ENCODE measurements at places on chromosomes 3 and 15.

DNA sequence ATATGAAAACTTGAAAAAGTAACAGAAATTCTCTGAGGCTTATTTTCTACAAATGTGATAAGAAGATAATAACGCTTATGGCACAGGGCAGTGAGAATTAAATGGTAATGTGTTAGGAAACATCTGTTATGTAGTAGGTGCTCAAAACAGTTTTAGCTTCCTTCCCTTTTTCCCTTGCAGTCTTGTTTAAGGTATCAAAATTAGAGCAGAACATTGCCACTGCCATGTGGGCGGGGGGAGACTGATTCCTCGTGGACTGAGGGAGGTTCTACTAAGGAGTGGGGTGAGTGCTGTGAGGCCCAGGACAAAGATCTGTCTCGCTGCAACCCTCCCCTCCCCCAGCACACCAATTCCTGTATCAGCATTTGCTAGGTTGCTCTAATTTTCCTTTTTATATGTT is 702.4 kb downstream of the TUSC7 start:
- DNase-seq, result no peak

DNA sequence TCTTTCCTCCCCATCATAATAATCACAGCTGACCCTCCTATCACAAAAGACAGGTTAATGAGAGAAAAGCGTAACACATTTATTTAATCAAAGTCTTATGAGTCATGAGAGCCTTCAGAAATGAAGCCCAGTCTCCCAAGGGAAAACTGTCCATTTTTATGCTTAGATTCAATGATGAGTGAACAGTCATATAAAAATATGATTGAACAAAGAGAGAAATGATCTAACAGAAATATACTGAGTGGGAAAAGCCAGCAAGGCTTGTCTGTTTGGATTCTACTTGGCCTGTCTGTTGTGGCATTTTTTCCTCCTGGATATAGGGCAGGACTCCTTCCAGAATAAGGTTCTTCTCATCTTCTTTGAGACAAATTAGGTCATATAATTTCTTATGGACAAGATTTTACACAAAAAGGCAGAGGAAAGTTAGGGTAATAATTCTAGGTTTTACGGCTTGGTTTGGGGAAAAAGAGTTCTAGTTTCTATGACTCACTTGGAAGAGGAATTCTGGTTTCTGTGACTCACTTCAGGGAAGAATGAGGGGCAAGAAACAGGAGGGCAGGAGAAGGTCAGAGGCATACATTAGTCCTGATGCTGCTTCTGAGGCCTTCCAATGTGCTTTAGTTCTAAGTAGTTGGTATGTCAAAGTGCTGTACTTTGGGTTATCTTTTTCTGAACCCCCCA is 534.2 kb downstream of the ZIC1 start:
- no peak for DNase-seq

DNA sequence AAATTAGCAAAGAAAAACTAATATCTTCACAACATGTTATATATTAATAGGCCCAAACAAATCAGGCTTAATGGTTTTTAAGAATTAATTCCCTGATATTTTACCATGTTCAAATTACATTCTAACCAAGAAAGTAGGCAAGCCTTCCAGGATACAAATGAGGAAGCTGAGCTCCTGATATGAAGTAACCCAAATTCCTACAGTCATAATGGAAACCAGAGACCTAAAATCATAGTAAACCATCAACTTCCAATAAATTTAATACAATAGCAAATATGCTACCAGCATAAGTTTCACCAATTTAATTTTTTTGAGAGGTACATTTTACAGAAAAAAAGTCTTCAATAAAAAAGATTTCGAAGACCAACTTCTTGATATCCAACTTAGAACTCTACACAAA is 3.8 kb downstream of the DCBLD2 start:
- no peak for DNase-seq

GRCh38 chr3:46335541-46335940 is 18.4 kb upstream of the CCR2 start:
- no peak for DNase-seq

DNA sequence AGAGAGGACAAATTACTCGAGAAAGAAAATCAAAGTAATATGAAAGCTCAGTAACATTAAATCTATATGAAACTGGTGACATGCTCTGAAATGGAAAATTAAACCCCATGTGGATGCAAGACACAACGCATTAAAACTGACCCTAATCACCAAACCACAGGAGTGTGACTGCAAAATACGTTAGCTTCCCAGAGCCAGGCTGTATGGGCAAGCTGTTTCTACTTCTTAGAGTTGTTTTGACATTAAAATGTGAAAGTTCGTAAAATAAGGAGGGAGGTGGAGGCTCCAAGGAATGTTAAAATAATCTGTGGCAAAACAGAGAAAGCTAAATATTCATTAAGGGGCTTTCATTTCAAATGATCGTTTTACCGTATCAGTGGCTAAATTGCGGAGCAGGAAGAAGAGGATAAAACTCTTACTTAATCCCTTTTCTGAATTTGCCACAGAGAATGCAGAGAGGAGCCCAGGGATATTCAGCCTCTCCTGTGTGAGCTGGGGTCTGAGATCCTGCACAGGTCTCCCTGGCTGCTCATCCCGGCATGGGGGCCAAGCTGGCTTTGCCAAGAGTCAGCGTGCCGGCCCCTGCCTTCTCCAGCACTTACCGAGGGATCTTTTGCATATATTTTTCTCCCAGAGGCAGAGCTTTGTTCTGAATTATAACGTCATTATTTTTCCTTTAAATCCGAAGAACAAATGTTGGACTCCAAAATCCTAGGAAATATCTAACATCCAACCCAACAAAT is 239.8 kb upstream of the THBS1 start:
- DNase-seq, result no peak

GRCh38 chr3:104941785-104942184 is 424.9 kb upstream of the ALCAM start:
- no peak for DNase-seq

- no peak for DNase-seq
Measured at GRCh38 chr15:87752250-87752951, 504.1 kb downstream of the NTRK3 start.

GRCh38 chr3:184748219-184749135 is 36.6 kb upstream of the MAGEF1 start:
- no peak for DNase-seq

GRCh38 chr15:69762373-69763148 is 309.9 kb downstream of the RPLP1 start:
- no peak for DNase-seq

DNA sequence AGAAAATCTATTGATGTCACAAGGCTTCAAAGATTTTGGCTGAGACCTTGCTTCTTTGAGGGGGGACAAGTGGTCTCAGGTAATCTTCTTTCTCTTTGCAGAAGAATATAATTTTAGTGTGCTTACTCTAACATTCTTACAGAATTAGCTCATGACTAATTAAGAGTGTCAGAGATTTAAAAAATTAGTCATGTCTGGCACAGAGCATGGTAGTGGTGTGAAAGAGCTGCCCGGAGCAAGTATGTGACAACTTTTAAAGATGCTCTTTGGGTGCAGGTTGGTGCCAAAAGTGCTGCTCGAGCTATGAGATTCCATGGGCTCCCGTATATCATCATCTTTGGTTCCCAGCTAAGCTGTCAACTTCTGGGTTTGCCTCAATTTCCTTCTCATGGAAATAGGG is 31.1 kb downstream of the CYP19A1 start:
- DNase-seq, result no peak

DNA sequence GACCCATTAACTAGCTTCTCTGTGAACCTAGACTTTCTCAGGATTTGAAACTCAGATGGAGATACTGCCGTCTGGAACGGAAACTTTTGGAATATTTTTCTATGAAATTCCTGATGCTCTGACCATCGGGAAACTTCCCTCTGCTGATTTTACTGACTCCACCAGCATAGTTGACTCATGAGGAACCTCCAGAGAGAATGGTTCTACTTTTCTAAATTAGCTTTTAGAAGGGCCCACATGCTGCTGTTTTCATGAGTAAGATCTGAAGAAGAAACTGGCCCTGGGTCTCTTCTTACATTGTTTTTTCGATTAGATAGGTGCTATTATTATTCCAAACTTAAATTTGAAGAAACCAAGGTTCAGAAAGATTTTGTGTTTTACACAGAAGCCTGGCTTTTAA is 326.3 kb upstream of the NR2E3 start:
- no peak for DNase-seq

- no peak for DNase-seq
Measured at GRCh38 chr3:52053307-52054304, 2.8 kb downstream of the DUSP7 start.

DNA sequence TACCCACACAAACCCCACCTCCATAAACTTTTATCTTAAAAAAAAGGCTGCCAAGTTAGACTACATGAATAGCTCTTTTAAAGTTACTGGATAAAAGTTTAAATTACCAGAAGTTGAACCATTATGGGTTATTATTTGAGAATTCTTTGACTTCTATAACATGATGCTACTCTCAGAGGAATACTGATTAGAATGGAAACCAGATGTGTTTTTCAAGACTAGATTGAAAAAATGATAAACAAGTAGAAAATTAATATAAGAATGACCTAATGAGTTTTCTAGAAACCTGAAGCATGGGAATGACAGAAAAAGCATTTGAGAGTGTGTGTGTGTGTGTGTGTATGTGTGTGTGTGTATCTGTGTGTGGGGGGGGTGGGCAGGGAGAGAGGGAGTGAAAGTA is 12.4 kb upstream of the FGF7 start:
- DNase-seq, result no peak

GRCh38 chr15:80778964-80779657 is at the start of gene CEMIP:
Gene CEMIP, plus strand, starts transcription at chr15:80779370. Its CDS starts 94,510 bp downstream, at chr15:80873880.
- peak; percentile 90 for DNase-seq

- no peak for DNase-seq
Measured at GRCh38 chr3:103385961-103386656, 951.3 kb downstream of the ZPLD1 start.

DNA sequence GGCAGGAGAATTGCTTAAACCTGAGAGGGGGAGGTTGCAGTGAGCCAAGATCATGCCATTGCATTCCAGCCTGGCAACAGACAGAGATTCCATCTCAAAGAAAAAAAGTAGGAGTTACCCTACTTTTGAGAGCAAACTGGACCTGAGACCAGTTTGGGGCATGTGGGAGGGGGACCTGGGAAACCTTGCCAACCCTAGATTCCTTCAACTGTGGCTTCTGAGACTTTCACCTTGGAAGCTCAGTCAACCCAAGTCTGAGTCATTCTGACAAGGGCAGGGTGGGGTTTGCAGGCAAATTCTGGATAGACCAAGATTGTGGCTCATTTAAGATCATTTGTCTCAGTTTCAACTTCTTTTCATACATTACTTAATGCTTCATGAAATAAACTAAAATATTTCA is 23.8 kb upstream of the SIAH2 start:
- no peak for DNase-seq

DNA sequence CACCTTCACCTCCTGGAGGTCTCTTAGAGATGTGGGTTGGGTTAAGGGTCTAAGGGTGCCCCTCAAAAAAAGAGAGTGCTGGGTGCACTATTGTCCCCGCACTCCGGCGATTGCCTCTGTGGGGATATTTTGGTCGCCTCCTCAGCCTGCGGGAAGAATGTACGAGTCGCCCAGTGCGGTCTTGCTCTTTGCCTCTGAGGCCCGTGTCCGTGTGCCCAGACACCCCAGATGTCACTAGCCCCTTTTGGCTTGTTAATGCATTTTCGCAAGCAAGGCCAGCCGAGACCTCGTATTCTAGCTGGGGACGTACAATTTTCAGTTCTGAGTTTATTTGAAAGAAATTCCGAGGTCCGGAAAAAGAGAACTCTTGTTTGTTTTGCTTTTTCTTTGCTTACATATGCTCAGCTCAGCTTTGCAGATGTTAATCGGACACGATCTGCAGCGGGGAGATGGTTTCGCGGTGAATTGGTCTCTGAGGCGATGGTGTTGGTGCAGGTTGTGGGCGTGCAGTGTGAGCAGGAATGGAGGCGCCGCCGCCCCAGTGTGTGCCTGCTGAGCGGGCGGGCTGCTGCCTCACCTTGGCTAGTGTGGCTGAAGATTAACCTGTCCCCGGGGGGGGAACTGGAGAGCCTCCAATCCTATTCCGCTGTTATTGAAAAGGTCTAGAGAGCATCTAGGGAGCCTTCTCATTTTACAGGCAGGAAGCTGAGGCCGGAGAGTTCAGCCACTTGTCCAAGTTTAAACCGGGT is 1.4 kb downstream of the ST6GAL1 start:
- peak; percentile 81 for DNase-seq

DNA sequence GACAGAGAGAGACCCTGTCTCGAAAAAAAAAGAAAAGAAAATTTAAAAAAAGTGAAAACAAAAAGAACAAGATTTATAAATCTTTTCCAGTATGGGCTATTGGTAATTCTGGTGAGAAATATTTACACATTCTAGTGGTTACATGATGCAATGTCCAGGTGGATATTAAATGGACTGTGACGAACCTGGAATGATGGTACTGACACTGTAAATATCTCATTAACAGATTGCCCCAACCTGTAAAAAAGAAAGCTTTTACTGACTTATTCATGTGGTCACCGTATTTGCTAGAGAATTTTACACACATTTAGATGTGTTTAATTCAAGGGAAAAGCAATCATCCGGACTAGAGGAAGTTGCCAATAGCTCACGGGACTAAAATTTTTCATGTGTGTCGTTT is 162.1 kb upstream of the LRIG1 start:
- DNase-seq, result no peak

DNA sequence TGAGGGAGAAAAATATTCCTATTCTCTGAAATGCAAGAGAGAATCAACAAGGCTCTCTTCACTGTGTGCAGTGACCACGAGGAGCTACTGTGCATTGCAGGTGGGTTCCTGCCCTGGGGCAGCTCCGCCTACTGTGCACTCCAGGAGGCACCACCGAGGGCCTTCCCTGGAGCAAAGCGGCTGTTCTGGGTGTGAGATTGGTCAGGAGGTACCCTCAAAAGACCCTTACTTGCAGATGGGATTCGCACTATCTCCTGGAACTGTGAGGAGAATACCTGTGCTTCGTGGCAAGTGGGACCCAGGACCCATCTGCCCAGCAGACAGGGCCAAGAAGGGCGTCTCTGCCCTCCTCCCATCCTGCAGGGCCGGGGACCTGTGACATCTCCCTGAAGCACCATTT is 68.9 kb downstream of the CYFIP1 start:
- no peak for DNase-seq

DNA sequence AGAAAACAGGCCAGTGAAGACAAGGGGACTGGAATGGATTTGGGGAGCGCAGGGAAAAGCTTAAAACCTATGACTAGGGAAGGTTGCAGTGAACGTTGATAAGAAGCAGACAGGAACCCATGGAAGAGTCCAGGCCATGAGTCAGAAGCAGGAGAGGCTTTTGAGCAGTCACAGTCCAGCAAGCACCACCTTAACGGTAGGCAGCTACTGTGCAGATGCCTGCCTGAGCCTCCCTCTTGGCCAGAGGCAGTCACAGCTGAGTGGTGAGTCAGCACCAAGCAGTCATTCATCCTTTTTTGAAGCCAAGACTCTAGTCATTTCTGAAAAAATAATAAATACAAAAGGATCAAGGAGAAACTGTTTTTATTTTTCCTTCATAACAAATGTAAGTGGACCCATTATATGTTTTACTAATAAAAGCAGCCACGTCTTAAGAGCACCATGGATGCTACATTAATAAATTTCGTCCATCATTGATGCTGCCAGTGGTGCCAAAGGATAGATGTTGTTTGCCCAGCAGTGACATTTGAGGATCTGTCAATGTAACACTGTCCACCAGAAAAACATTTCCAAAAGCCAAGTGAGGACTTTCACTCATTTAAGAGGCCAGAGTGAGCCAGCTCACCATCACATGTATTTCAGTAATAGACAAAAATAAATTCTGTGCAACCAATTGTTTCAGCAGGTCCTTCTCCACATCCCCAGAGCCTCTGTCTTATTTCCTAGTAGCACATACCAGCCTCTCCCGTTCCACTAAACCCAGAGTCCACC is 42.1 kb upstream of the ACTC1 start:
- DNase-seq, result no peak
